CD4-positive, alpha-beta T cell treated with Interleukin-15 for 4 hours (primary cell): ENCODE measurements at places on chromosomes 1 and 21.

DNA sequence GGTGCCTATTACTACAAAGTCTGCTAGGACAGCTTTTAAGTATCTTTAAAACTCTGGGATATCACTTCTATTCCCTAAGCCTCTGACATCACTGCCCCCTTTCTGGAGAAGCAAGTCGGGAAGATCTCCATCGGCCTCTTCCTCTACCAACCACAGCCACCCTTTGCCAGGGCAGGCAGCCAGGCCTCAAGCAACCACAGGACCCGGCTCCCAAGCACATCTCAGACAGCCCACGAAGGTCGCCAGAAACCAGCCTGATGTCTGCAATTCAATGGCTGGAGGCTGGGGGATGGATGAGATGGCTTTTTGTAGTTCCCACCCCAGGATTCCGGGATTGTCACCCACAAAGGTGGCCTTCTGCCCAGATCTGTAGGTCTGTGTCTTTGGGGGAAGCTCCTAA lies 70.7 kb downstream of the LGR6 start:
- DNase-seq, result no peak

GRCh38 chr1:206761159-206761768 lies 9.3 kb upstream of the IL19 start:
- DNase-seq, result no peak

- DNase-seq, result peak; percentile 34
Measured at GRCh38 chr1:24641646-24642151, 1.4 kb upstream of the SRRM1 start.

GRCh38 chr21:35136586-35137219 lies 87.6 kb upstream of the RUNX1 start:
- DNase-seq, result no peak

GRCh38 chr21:27802816-27803475 lies 836.1 kb upstream of the ADAMTS5 start:
- DNase-seq, result no peak

GRCh38 chr1:2636733-2637132 lies 3.9 kb upstream of the MMEL1 start:
- no peak for DNase-seq

GRCh38 chr21:42310411-42311001 lies 4.7 kb downstream of the TFF3 start:
- no peak for DNase-seq

DNA sequence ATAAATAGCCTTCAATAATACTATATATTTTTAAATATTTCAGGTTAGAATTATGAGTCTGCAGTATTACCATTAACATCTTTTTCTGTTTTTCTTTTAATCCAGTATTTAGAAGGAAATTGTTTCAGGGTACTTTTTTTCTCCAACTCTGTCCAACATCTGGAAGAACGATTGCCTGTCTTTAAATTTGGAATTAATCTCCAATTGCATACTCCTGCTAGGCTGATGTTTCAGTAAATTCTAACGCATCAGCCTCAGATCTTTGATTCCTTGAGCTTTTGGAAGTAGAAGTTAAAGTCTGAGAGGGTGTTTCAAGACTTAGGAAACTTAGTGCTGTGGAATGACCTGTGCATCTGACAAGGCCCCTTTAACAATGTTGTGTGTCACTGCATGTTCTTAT lies 20.3 kb downstream of the NFIA start:
- DNase-seq, result no peak
